Epithelial cell of alveolus of lung (primary cell): ENCODE measurements at places on chromosomes 1 and 21. TPM values are rescaled to one million over a fixed set of nuclear protein-coding genes. Genes with fewer than 3 reads are reported as not detected.

TMEM201 gene
- 8.2 and 9.4 TPM in 2 replicates for total RNA-seq

CRP gene
- not detected in 2 replicates for total RNA-seq

NBPF10 gene
- 0.96 and 1.0 TPM in 2 replicates for total RNA-seq

LRRC71 gene
- total RNA-seq: not detected in 2 replicates

CCDC27 gene
- total RNA-seq: not detected in 2 replicates

FAM3B gene
- total RNA-seq: not detected in 2 replicates

PCAT6 gene
- 0.65 and 2.4 TPM in 2 replicates for total RNA-seq

VANGL2 gene
- total RNA-seq: 2.6 and 7.6 TPM in 2 replicates

MOB3C gene
- 5.9 and 8.8 TPM in 2 replicates for total RNA-seq

DUSP12 gene
- total RNA-seq: 21.6 and 34.3 TPM in 2 replicates

SAMSN1 gene
- total RNA-seq: 0.65 and 1.0 TPM in 2 replicates

TXLNA gene
- 54.1 and 56.9 TPM in 2 replicates for total RNA-seq

SPSB1 gene
- total RNA-seq: 11.6 and 32.8 TPM in 2 replicates

S100A8 gene
- total RNA-seq: not detected in 2 replicates

LRRC8B gene
- total RNA-seq: 2.0 and 5.8 TPM in 2 replicates

NFIA gene
- total RNA-seq: 10.0 and 18.7 TPM in 2 replicates

HES2 gene
- total RNA-seq: 0.08 and 5.0 TPM in 2 replicates

HSD11B1 gene
- total RNA-seq: 40.5 and 168 TPM in 2 replicates

C1orf167 gene
- 6.9 TPM in 1 of 2 replicates, not detected in the other for total RNA-seq

PEA15 gene
- 40.1 and 68.7 TPM in 2 replicates for total RNA-seq

AGO1 gene
- 12.9 and 15.1 TPM in 2 replicates for total RNA-seq

PIP5K1A gene
- total RNA-seq: 42.2 and 43.2 TPM in 2 replicates

CAPZA1 gene
- total RNA-seq: 119 and 182 TPM in 2 replicates

CRNN gene
- total RNA-seq: not detected in 2 replicates

CYP4A22 gene
- not detected in 2 replicates for total RNA-seq

NBPF6 gene
- total RNA-seq: not detected in 2 replicates

SLC9A1 gene
- 18.6 and 24.7 TPM in 2 replicates for total RNA-seq

TOR1AIP2 gene
- 66.4 and 67.1 TPM in 2 replicates for total RNA-seq
